ENCODE measurements at places on chromosomes 4 and X.

GRCh38 chr4:184147858-184148737, 69.6 kb downstream of the ENPP6 start:
- DNase-seq, result no peak

- DNase-seq, result no peak
These were observed 120.3 kb downstream of the ARHGEF9 start for GRCh38 chrX:63664741-63665140.

- DNase-seq, result no peak
These were observed 660.5 kb upstream of the SPANXN1 start for GRCh38 chrX:144586756-144587155.

DNA sequence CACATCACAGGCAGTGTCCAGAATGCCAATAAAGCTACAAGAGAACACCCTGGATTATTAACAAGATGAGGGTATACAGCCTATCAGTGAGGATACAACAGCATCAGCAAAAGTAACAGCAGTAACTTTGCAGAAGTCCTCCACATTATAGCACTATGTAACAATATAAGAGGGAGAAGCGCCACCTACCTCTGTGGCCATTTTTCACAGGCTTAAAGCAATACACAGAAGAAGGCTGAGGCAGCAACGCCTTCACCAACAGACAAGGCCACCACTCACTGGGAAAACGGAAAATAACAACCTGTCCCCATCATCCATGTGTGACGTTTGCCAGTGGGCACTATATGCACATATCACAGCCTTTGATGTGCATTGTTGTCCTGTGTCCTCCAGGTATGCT, 12.5 kb downstream of the RTL8B start:
- DNase-seq, result no peak

GRCh38 chr4:138428611-138429010, 186.5 kb upstream of the SLC7A11 start:
- no peak for DNase-seq

DNA sequence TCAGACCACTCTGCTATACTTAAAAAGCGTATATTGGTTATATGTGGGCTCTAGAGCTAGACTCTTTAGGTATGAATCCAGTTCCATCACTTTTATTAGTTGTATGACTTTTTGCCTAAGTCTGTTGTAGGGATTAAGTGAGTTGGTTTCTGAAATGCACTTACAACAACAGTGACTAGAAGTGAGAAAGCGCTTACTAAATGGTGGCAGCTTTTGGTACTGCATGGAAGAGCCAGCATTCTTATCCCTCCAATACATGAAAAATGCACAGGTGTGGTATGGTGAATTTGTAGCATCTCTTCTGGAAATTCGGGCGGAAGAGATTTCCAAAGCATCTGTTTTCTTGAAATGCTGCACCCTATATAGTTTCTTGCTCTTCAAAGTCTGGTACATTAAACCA, 117.1 kb downstream of the SPANXA1 start:
- no peak for DNase-seq

- DNase-seq, result no peak
These were observed 104.4 kb downstream of the PJA1 start for GRCh38 chrX:69060631-69061408.

DNA sequence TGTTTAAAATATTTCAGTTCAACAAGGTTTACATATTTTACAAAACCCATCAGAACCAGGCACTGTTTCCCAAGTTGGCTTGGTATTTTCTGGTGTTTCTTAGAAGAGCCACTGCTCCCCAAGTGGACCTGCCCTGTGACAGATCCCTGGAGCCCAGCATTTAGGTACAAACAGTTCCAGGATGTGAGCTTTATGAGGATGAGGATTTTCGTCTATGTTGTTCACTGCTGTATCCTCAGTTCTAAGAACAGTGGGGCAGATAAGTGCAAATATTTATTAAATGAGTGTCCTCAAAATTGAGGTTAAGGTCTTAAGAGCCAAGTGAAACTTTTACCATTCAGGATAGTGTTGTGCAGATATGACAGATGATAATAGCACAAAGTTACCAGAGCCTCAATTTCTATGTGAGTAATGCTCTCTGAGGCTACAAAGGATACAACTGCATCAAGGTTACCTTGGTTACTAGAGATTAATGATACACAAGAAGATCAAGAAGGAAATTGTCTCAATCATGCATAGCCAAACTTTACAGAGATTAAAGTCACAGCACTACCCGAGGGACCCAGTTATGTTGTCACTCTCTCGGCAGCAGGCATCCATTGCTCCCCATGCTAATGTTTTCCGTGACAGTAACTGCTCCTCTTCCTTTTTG, 37.5 kb downstream of the ANXA3 start:
- DNase-seq, result no peak

DNA sequence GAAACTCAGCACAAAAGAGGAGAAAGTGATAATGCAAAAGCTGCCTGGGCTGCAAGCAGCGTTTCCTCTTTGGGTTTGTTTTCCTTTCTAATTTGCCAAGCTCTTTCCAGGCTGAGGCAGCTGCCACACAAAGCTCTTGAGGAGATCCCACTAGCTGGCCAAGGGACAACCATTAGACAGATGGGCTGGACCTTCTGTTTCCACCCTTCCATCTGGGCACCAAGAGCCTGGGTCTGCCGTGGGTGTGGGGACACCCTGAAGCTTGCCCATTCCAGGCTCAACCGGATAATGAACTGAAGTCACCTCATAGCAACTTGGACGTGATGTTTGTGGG, 194.6 kb upstream of the C1QTNF7 start:
- DNase-seq, result no peak

- DNase-seq, result peak; percentile 40
These were observed 54.3 kb downstream of the LRBA start for GRCh38 chr4:150960818-150961217.

DNA sequence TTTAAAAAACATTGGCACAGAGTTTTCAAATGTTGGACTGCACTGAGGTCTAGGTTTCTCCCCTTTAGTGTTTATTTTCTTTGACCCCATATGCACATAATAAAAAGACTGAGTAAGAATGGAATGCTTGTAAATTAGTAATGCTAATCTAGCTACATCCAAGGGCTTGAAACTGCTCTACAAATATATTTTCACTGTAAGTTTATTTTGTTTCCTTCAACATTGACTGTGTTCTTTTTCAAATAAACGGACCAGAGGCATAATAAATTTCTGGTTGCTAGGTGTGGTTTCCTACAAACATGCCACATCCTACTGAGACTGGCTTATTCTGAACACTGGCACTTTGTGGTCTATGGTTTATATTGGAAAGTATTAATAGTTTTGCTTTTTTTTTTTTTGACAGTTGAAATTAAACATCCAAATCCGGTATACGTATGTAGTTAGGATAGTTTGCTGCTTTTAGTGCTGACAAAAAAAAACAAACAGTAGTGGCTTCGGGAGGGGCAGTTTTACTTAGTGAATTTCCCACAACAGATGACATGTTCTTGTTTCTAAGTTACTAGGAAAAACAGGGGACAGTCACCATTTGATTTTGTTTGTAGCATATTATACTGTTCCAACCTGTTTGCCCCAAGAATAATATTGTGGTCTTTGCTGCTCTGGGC, 13.2 kb downstream of the CA5B start:
- DNase-seq, result peak; percentile 81

DNA sequence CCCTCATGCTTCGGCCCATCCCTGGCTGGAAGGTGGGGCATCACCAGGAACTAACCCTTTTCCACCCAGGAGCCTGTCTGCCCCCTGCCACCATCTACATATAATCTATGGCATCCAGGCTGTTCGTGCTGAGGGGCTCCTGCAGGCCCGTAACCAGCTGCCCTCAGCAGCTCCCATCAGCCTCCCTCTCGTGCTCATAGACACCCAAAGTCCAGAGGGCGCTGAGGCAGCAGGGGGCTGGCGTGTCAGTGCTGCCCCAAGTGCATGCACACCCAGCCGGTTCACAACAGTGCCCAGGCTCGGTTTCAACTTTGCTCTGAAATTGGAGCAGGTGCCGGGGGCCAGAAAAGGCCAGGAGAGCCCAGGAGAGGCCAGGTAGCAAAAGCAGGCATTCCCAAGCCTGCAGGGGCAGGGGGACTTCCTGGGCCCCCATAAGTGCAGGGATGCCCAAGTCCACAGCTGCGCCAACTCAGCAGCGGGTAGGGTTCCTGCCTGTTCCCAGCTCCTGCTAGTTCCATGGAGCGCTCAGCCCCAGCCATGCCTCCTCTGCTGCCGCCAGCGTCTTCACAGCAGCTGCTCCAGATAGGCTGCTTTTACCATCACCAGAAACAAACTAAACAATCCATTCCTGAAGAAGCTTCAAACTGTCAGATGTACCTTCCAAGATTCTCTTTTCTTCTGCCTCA, 558.2 kb upstream of the GNPDA2 start:
- no peak for DNase-seq

DNA sequence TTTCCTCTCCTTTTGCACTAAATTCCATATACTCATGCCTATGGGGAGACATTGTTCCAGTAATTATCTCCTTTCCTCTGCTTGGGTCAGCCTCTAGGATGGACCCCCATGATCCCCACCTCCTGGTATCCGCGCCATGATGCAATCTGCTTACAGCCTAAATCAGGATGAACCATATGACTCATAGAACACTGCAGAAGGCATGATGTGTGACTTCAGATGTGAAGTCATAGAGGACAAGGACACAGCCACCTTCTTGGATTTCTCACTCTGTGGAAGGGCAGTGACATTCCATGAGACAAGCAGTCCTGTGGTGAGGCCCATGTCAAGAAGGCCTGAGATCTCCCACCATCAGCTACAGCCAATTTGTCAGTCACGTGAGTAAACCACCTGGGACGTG, 9.0 kb upstream of the TMEM144 start:
- no peak for DNase-seq

GRCh38 chr4:112421911-112422310, 94.1 kb downstream of the NEUROG2 start:
- no peak for DNase-seq

DNA sequence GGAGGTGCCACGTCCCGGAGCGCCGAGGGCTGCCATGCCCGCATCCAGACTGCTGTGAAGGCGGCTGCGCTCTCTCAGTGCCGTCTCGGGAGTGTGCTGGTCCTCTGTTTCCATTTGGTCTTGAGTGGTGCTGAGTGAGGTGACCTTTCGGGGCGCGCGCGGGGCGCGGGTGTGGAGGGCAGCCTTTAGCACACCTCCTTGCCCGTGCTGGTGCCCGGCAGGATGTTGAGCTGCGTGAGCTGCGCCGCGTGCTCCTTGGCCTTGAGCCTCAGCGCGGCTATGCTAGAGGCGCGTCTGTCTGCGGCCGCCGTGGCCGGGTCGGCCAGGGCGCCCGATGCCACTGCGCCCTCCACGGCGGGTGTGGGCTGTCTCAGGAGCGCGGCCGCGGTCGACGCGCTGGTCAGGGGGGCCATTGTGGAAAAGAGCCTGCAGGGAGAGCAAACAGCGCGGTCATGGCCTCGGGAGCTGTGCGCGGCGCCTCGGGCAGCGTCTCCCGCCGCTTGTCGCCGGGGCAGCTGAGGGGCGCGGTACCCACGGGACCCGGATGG, 11.2 kb downstream of the ARX start:
- no peak for DNase-seq

- no peak for DNase-seq
These were observed 19.8 kb upstream of the PLCXD1 start for GRCh38 chrX:261167-261918.

DNA sequence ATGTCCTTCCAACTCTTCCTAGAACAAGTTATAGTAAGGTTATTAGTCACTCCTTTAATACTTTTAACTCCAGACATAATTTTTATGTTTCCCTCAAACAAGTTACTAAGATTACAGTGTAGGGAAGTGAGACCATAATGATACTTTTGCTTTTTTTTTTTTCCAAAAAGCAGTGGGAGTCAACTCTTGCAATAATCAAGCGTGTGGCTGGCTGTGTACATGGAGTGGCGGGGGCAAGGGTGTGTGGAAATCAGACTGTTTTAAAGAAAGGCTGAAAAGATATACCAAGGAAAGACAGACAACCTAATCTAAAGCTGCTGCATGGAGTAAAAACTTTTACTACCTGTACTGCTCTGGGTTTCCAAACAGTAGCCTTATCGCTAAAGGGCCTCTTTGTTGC, 4.1 kb downstream of the NOA1 start:
- no peak for DNase-seq

DNA sequence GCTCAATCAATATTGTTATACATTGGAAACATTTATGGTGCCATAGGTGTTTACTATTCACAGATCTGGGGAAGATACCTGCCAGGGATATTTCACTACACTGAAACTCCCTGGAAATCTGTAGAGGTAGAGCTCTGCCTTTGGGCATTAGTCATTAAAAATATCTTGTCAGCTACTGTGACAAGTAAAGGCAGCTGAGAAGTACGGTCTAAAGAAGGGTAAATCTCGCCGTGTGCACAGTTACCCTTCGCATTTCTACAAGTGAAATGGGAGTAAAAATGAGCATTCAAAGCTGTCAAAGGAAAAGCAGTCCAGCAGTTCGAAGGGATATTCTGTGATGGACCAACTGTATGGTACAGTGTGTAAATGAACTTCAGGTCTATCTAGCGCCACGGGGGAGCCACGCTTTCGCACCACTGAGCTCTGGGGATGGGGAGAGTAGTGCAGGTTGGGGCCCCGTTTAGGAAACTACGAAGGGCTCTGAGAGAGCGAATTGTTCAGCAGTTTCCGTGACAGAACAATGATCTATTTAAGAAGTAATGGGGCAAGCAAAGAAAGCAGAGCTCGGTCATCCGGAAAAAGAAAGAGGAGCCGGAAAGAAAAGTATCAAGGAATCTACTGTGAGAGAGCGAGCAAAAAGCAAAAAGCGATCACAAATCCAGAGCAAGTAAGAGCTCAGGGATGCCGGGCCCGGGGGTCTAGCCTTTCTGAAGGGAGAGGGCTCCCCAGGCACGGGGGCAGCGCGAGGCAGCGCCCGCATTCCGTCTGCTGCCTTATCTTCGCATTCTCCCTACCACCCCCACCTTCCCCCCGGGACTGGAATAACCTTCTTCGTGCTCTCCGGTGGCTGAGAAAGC, 646 bp downstream of the TIGD4 start:
- peak; percentile 21 for DNase-seq

DNA sequence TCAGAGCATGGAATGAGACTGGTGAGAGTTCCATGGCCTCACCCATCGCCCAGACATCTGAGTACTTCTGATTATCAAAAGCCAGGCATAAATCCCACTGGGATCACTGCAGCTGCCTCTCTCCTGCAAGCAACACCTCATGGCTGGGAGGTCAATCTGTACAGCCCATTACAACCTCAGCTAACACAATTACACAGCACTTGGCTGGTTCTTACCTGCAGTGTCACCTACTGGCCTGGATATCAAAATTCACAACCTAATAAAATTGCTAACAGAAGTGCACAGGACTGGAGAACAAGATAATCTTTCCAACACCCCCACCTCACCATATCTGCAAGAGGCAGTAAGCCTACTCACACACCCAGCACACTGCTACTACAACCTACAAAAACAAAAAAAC, 341.7 kb upstream of the NDST3 start:
- DNase-seq, result no peak

GRCh38 chr4:18645351-18645750, 623.8 kb upstream of the LCORL start:
- no peak for DNase-seq
